Stimulated activated CD4-positive, alpha-beta T cell treated with anti-CD3 and anti-CD28 coated beads, Interleukin-12 subunit alpha, Interleukin-12 subunit beta, amount 100 ng/mL, for 4 hours (primary cell): ENCODE measurements at places on chromosomes 12 and 14.

GRCh38 chr12:30152705-30153104 lies 369.0 kb upstream of the TMTC1 start:
- no peak for DNase-seq

DNA sequence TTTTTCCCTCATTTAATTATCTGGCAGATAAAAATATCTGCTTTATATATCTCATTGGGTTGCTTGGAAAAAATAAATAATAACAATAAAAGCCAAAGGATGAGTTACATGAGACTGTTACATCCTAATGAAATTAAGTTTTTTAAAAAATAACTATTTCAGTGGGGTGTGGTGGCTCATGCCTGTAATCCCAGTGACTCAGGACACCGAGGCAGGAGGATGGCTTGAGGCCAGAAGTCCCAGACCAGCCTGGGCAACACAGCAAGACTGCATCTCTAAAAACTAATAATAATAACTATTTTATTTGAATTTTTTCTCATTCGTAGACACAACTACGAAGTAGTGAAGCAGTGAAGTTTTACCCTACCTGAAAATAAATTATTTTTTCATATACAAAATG lies 103.3 kb downstream of the BCAT1 start:
- DNase-seq, result no peak

DNA sequence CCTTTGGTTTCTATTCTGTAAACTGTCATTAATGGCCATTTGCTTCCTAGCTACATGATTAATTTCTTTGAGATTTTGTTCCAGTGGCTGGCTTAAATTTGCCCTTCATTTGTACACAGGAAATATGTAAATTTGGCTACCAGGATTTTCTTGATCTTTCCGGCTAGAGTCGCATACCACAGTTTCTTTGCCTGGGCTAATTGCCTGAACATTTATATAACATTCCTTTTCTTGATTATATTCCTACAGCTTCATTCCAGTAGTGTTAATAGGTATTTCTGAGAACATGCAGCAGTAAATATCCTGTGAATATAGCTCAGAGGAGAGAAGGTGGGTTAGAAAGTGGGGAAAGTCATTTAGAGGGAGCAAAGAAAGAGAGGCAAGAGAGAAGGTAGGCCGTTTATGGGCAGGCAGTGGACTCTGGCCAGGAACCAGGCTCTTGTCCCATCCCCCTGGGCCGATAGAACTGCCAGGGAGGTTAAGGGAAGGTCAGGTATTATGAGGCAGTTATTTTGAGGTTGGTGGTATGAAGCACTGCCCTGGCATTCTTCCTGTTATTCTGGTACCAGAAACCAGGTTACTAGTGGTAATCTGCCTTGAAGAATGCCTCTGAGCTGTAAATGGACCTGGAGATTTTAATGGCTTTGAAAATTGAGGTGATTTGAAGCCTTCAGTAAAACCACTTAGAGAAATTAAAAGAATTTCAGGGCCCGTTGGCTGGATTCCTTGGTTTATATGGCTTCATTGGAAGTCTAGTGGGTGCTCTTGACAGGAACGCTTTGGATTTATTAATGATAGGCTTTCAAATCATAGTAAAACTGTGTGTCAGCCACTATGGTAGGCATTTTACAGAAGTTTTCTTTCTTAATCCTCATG lies 4.4 kb downstream of the RNF10 start:
- DNase-seq, result no peak

DNA sequence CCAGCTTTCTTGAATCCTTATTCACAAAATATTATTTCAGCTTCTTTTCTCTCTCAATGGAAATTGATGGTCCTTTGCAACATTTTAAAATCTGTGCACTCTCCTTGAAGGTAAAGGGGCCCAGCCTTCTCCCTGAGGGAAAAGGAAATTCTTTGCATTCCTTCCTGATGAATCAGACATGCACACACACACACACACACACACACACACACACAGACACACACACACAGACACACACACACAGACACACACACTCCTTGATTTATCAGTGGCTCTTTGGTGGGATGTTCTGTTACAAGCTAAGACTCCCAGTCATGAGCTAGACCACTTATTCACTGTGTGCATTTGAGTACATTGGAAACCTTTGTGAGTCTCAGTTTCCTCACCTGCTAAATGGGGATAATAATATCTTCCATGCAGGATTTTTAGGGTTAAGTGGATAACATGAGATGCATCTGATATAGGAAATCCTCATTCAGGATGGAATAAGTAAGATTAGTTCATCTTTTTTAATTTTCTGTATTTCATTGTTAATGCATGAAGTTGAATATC lies 45.1 kb upstream of the HMGA2 start:
- no peak for DNase-seq

- DNase-seq, result no peak
Measured at GRCh38 chr14:70954068-70954467, 46.8 kb downstream of the PCNX1 start.

GRCh38 chr14:85528080-85528896 lies 1.7 kb upstream of the FLRT2 start:
- DNase-seq, result no peak

GRCh38 chr12:131642101-131642540 lies 68.8 kb upstream of the SFSWAP start:
- no peak for DNase-seq

DNA sequence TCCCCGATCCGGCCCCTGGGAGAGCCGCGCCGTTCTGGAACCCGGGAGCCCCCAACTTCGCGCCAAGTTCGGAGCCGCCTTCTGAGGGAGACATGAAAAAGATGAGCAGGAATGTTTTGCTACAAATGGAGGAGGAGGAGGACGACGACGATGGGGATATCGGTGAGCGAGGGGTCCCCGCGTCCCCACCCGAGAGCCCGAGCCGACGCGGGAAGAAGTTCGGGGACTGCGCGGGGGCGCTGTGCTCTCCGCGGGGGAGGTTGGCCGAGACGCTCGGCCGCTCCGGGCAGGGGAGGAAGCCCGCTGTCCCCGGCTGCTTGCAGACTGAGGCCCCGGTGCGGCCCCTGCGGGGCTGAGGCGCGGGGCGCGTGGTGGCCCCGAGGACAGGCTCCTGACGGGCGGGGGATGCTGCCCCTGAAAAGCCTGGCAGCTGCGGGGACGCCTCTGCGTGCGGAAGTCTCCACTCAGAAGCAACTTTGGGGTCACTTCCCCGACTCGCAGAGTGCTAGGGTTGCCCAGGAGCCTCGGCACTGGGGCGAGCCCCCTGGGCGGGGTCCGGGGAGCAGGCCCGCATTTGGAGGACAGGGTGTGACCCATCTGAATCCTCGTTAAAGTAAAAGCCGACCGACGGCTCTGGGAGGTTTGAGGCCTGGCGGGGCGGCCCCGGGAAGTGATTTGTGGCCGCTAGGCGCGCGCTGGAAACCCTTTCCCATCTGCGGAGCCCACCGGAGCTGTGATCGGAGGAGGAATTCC lies 511 bp downstream of the ANO6 start:
- peak; percentile 34 for DNase-seq

GRCh38 chr12:6430124-6430989 lies 14.4 kb upstream of the CD27 start:
- peak; percentile 56 for DNase-seq

- DNase-seq, result peak; percentile 45
Measured at GRCh38 chr12:108611884-108612415, 14.1 kb upstream of the TMEM119 start.

GRCh38 chr12:116761499-116761898 lies 23.4 kb downstream of the RNFT2 start:
- no peak for DNase-seq

- DNase-seq, result no peak
Measured at GRCh38 chr14:48925184-48925583, 661.0 kb downstream of the RPS29 start.

DNA sequence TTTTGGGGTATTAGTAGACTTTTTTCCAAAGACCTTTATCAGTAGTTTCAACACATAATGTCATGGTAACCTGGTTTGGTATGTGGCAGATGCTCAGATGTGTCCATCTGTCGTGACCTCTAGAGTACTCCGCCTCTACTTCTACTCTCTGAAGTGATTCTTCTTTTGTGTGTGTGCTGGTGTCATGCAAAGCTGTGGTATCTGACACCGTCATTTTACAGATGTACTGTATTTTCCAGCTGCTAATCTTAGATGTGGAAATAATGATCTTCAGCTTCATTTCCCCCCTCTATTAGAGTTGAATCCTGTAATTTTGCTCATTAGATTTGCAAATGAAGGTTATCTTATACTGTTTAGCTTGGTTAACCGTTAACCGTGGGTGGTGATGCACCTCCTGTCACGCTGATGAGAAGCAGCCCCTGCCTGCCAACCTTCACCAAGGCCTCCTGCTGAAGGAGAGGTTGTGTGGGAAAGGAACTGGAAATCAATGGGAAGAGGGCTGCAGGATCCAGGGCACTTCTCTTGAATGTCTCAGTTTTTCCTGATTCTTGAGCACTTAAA lies 222.4 kb upstream of the AMIGO2 start:
- peak; percentile 22 for DNase-seq
